Stimulated activated CD8-positive, alpha-beta memory T cell treated with anti-CD3 and anti-CD28 coated beads, Interleukin-7, amount 100 ng/mL, for 1 hour (primary cell): ENCODE measurements at places on chromosomes 3 and 15.

GRCh38 chr3:156720826-156721225 lies 46.4 kb downstream of the TIPARP start:
- DNase-seq, result no peak

DNA sequence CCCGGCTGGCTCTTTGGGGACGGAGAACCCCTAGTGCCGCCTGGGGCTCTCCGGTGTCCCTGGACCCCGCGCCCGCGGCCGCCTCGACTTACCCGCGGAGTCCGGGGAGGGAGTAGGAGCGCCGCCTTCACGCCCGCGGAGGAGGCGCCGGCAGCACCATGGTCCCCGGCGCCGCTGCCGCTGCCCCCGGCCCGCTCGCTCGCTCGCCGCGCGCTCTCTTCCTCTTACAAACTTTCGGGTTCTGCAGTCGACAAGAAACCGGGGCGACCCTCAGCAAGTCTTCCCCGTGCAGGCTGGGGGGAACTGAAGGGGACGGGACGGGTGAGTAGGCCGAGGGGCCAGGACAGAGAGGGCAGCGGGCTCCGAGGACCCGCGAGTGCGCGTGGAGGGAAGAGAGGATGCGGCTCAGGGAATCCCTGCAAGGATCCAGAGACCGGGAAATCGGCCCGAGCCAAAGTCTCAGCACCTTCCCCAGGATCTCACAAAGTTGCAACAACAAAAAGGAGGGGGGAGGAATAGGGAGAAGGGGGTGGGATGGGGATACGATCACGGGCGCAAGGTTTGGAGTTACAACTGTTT lies 2.0 kb downstream of the FOXP1 start:
- DNase-seq, result no peak

- DNase-seq, result no peak
Measured at GRCh38 chr15:81301815-81302399, 22.0 kb downstream of the STARD5 start.

- no peak for DNase-seq
Measured at GRCh38 chr15:52308446-52309153, 13.0 kb upstream of the MYO5C start.

DNA sequence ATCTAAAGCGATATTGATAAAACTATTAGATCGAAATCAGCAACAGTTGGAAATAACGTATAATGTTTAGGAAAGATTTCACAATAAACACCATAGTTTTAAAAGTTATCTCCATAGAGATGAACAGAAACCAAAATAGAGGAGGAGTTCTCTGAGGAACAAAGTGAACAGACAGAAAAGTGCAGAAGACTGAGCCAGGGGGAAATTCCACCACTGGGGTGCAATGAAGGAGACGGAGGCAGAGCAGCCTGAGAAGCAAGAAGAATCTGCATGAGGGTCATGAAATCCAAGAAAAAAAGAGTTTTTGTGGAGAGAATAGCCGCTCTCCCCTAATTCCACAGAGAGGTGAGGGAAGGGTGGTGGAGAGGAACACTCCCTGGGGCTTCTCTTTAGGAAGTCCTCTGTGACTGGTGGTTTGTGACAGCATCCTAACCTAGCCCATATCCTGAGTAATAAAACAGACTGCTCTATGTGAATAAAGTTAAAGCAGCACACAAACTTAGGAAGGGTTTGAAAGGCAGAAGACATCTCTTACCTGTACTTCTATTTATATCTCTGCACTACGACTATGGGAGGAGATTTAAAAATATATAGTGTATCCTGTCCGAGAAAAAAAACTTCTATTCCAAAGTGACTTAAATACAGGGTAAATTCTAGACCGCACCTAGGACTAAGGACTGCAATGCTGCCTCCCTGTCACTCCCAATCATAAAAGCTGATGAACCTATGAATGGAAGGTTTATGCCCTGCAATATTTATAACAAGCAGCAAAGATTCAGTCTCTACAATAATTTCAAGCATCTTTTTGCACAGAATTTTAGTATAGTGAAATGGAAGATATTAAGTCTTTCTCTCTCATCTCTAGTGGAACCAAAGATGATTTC lies 22.9 kb downstream of the ATP8B4 start:
- DNase-seq, result no peak

DNA sequence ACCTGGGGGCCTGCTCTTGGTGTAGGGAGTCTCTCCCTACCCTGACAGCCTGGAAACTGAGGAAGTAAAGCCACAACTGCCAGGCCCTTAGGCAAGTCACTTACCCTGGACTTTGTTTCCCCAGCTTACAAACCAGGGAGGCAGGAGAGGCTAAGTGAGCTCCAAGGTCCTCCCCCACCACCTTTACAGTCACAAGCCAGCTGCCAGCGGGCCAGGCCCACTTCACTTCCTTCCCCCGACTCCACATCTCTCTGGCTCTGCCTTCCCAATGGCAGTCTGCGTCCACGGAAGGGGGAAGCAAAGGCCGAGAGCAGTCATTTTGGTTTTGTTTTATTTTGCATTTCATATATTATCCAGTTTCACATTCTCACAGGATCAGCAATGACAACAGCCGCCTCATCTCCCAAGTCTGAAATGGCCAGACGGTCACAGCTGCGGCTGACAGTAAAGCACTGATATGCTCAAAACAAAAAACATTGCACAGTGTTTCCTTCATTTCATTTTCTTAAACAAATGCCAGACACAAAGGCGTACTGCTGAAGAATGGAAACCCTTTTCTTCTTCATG lies 35.7 kb downstream of the RBPMS2 start:
- no peak for DNase-seq

DNA sequence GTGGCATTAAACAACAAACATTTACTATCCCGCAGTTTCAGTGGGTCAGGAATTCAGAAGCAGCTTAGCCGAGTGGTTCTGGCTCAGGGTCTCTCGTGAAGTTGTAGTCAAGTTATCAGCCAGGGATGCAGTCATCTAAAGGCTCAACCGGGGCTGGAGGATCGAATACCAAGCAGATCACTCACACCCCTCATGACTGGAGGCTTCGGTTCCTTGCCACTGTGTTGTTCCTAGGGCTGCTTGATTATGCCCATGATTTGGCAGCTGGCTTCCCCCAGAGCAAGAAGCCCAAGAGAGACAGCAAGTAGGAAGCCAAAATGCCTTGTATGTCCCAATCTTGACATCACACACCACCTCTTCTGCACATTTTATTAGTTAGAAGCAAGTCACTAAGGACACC lies 33.9 kb upstream of the CDCP1 start:
- DNase-seq, result no peak

DNA sequence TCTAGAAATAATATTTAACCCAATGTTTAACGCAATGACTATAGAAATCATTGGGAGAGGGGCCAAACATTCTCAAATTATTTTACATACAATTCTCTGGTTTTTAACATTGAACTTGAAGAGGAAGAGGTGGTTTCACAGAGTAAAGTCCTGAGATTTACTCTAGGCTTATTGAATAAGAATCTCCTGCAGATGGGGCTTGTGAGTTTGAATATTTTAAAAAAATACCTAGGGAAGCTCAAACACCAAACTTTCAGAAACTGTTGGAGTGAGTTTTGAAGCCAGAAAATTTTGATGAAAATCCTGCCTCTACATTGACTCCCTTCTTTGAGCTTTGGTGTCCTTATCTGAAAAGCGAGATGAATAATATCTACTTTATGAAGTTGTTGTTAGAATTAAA lies 906.6 kb downstream of the TUSC7 start:
- DNase-seq, result no peak

GRCh38 chr3:37700466-37701248 lies 161.0 kb upstream of the CTDSPL start:
- DNase-seq, result no peak
